ENCODE measurements at places on chromosomes 1 and 21.

DNA sequence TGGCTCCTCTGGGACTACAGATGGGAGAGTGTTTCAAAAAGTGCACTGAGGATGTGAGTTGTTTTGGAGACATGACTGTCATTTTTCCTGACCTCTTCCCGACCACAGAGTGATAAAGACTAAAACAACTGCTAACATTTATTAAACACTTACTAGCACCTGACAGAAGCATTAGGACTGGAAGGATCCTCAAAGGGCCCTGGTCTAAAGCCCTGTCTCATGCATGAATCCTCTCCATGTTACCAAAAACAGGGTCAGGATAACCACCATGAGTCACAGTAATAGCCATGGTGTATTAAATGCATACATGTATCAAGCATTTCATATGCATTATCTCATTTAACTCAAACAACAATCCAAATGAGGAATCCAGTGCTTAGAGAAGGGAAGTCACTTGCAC is 11.5 kb downstream of the CYB5RL start:
- no peak for DNase-seq

DNA sequence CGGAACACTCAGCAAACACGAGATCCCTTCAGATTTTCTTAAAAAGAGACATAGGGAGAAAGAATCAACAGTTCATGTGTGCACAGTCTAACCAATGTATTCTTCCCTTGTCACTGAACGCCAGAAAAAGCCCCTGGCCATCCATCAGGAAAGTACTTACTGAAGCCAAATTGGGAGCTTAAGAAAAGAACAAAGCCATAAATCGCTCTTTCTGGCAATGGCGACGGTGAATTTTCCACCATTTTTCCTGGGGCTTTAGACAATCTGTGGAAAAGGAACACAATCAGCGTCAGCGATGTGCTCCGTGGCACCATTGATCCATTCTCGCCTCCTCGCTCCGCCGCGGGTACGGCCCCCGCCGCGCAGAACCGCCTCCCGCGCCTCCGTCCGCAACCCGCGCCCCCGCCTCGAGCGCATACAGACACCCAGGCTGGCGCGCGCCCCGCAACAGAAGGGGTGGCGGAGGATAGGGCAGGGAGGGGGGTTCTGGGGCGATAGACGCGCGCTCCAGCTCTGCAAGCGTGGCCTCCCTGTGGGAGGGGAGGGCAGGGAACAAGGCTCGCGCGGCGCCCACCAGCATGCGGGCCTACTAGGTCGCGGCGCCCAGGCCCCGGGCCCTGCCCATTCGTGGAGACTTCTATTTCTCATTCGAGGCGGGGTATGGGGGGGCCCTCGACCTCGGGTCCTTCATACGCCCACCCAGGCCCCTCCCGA is 440 bp downstream of the PIGP start:
- no peak for DNase-seq

DNA sequence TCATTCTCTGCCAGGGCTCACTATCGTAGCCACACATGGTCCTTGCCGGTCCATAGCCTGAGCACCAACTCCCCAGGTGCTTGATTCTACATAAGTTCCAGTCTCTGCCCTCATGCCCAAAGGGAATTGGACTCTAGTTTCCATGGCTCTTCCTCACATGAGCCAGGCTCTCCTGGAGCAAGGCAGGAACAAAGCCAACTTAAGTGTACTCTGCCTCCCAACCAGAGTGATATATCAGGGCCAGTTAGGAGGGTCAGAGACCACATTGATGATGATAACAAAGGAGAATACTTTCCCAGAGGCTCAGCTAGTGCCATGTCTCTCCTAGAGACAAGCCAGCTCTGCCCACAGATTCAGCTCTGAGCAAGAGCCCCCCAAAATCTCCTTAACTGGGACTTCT is 70.9 kb downstream of the ERI3 start:
- no peak for DNase-seq

GRCh38 chr1:185341196-185341781 is 24.2 kb upstream of the IVNS1ABP start:
- DNase-seq, result no peak

DNA sequence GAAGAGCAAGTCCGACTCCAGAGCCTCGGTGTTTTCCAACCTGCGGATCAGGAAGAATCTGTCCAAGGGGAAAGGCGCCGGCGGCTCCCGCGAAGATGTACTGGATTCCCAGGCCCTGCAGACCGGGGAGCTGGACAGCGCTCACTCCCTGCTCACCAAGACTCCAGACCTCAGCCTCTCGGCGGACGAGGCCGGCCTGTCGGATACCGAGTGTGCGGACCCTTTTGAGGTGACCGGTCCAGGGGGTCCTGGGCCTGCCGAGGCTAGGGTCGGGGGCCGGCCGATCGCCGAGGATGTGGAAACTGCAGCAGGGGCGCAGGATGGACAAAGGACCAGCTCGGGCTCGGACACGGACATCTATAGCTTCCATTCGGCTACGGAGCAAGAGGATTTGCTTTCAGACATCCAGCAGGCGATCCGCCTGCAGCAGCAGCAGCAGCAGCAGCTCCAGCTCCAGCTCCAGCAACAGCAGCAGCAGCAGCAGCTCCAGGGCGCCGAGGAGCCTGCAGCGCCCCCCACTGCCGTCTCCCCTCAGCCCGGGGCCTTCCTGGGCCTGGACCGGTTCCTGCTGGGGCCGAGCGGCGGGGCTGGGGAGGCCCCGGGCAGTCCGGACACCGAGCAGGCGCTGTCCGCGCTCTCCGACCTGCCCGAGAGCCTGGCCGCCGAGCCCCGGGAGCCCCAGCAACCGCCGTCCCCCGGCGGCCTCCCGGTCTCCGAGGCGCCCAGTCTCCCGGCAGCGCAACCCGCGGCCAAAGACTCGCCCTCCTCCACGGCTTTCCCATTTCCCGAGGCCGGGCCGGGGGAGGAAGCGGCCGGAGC is 827 bp downstream of the FMN2 start:
- no peak for DNase-seq

DNA sequence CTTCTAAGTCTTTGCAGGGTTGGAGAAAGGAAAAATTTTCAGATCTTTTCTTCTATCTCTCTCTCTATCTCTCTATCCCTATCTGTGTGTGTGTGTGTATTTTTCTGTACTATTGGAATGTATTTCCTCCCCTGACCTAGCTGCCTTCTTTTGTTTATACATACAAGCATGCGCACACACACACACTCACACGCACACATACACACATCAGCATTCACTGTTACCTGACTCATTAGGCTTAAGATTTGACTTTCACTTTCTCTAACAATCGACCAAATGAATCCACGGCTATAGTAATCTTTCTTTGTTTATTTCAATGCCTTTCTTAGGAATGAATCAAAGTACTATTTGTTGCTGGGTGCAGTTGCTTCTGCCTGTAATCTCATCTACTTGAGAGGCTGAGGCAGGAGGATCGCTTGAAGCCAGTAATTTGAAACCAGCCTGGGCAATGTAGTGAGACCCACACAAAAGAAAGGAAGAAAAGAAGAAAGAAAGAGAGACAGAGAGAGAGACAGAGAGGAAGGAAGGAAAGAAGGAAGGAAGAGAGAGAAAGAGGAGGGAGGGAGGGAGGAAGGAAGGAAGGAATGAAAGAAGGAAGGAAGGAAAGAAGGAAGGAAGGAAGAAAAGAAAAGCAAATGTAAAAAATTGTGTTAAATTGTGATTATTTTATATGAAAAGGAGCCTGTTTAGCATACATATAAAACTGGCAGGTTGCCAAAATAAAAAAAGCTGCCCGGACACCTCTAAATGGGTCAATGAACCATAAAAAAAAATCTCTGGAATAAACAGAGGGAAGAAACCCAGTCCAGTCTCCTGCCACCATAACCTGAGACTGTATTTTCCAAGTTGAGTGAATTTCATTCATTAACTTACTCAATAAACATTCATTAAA is 206.8 kb downstream of the ZNF326 start:
- no peak for DNase-seq

DNA sequence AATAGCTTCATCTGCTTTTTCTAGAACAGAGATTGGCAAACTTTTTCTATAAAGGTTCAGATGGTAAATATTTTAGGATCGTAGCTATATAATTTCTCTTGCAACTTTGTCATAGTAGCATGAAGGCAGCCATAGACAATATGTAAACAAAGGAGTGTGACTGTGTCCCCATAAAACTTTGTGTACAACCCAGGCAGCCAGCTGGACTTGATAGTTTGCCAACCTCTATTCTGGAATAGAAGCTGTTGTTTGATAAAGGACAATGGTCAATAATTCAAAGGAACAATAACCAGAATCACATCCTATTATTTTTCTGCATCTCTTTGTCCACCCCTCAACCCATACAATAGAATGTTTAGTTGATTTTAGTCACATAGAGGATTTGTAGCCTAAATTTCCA is 286.7 kb downstream of the LMX1A start:
- no peak for DNase-seq

DNA sequence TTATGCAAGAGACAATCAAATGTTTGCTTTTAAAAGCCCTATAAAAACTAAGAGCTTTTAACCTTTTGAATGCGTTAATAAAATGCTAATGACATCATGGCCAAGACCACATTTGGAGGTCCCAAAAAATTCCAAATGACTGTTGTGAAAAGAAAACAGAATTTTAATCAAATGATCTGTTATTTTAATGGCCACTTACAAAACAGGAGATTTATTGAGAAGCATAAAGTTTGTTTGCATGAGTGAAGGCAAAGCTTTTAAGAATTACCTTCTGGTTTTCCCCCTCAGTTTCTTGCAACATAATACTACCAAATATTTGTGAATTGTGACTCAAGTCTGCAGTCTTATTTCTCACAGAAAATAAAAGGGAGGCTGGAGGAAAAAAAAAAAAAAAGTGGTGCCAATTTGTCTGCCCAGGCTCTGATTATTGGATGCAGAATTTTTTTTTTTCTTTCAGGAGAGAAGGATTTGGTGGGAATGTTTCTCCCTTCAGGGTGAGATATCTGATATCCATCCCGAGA is 60.7 kb downstream of the GORAB start:
- no peak for DNase-seq

- DNase-seq, result no peak
Observed at GRCh38 chr1:57142999-57143398, 177.2 kb upstream of the C8B start.

- DNase-seq, result no peak
Observed at GRCh38 chr1:76786222-76786621, 81.1 kb upstream of the ST6GALNAC5 start.

GRCh38 chr1:204673909-204674649 is 11.5 kb downstream of the LRRN2 start:
- no peak for DNase-seq

GRCh38 chr1:230248889-230249270 is 177.3 kb downstream of the PGBD5 start:
- no peak for DNase-seq

DNA sequence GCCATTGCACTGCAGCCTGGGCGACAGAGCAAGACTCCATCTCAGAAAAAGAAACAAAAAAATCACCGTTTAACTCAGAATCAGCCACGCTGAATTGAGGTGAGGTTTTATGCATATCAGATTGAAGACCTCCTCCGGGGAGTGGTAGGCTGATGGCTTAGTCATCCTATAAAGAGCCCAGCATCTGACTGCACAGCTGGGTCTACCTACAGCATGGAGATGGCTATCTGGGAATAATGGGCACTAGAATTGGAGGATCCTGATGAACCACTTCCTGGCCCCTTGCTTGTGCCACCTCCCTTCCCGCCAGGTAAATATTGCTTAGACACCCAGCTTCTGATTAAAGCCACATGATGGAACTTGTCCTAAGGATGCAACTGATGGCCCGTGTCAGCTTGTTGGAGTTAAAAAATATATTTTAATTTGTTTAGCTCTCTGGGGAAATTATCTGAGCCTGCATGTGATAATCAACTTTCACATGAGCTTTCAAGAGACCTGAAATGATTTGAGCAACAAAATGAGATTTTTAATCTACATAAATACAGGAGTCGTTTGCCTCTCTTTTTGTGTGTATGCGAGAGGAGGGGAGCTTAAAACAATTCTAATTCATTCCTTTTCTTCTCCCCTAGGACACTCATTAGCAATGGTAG is 157.2 kb downstream of the KIF26B start:
- DNase-seq, result no peak
